ENCODE measurements at places on chromosomes 5 and 9.

- DNase-seq, result no peak
These were observed 20.3 kb downstream of the DCP2 start for GRCh38 chr5:112996830-112997374.

- peak; percentile 86 for DNase-seq
These were observed 68.6 kb upstream of the TBCA start for GRCh38 chr5:77844623-77845323.

GRCh38 chr9:13588151-13589033 is 308.9 kb upstream of the MPDZ start:
- DNase-seq, result peak; percentile 100

GRCh38 chr9:71793386-71794105 is 25.2 kb upstream of the CEMIP2 start:
- no peak for DNase-seq

- no peak for DNase-seq
These were observed 96.0 kb downstream of the ACTL7B start for GRCh38 chr9:108759835-108760234.

- DNase-seq, result no peak
These were observed 139.3 kb downstream of the PAX5 start for GRCh38 chr9:36894695-36895310.

- DNase-seq, result peak; percentile 42
These were observed 26.7 kb upstream of the CAMK4 start for GRCh38 chr5:111197523-111197922.

DNA sequence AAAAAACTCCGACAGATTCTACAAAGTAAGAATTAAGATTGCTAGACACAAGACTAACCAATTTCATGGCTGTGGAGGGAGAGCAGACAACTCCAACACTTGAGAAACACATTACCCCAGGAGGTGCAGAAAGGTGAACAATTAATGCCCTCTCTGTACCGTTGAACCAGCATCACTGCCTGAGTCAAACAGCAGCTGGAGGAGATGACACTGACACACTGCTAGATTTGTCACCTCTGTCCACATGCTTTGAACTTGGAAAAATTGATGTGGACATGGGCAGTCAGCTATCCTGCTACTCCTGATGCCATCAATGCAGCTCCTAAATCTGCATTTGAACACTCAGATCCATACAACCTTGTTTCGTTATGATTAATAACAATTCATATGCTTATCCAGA is 51.7 kb downstream of the GPBP1 start:
- no peak for DNase-seq

GRCh38 chr5:176796970-176797369 is 13.4 kb upstream of the UNC5A start:
- DNase-seq, result no peak

- DNase-seq, result peak; percentile 72
These were observed 1.4 kb downstream of the MYO10 start for GRCh38 chr5:16934677-16935153.

DNA sequence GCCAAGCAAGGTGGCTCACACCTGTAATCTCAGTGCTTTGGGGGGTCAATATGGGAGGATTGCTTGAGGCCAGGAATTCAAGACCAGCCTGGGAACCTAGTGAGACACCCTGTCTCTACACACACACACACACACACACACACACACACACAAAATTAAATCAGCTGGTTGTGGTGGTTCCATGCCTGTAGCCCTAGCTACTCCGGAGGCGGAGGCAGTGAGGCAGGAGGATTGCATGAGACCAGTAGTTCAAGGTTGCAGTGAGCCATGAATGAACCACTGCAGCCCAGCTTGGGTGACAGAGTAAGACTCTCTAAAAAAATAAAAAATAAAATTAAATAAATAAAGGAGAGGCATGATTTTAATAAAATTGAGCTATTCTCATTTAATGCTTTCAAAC is 13.1 kb downstream of the CEMIP2 start:
- DNase-seq, result no peak

DNA sequence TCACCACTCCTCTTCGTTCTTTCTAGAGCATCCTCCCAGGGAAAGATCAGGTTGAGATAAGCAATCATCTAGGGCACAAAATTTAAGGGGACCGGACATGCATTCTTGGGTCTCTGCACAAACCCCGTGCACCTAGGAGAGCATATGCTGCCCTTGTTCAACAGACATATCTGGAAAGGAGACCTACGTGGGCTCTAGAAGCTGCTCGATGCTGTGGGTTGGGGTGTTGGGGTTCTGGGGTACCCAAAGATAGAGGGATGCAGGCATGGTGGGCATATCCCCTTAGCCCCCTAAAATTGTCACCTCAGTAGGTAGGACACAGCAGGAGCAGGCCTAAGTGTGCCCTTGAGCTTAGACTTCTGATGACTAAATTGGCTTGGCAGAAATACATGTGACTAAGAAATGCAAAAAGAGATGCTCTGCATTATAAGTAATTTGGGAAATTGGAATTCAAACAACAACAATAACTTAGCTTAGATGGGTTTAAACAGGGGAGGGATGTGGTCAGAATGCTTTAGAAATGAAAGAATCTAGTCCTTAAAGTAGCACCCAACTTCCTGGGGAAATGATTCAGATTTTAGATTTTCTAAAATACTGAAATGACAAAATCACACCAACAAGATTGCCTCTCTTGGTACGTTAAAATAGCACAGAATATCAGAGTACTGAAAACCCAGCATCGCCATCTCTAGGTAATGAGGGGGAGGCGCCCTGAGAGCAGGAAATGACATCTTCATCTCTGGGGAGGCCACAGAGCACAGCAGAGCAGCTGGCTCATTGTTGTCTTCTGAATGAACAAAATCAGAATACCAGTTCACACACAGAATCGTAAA is 172.3 kb downstream of the GNA14 start:
- DNase-seq, result no peak

DNA sequence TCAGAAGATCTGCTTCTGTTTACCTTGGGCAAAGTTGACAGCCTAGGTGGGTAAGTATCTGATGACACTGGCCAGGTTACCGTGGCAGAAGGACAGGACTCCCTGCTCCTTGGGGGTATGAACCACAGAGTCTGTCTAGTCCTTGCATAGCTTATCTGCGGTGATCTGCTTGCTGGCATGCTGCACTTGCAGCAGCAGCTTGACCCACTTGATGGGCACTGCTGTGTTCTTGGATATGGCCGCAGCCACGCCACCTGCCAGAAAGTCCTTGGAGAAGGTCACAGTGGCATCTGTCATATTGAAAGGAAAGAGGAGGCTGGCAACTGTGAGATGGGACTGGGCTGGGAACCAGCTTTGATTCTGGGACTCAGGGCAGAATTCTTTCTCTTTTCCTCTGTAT is 35.9 kb upstream of the POC5 start:
- DNase-seq, result no peak

DNA sequence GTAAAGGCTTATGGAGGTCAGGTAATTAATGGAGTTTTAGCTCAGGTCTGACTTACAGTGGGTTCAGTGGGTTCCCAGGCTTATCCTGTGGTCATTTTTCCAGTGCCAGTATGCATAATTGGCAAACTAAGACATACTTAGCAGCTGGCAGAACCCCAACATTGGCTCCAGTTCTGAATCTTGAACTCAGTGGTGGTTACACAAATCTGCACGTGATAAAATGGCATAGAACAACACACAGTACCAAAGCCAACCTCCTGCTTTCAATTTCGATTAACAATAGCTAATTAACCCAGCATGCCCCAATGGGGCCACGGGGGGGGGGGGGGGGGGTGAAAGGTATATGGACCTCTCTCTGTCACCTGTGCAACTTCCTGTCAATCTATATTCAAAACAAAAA is 19.0 kb upstream of the BARX1 start:
- no peak for DNase-seq

DNA sequence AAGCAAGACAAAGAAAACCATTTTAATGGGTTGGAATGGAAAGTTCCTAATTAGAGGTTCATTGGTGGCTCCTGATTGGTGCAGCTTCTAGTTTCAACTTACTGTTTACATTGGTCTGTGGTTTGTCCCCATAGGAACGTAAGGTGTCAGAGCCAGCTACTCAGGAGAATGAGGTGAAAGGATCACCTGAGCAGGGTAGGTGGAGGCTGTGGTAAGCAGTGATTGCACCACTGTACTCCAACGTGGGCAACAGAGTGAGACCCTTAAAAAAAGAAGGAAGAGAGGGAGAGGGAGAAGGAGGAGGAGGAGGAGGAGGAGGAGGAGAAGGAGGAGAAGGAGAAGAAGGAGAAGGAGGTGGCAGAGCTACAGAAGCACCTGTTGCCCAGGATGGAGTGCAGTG is 30.4 kb downstream of the KCNIP1 start:
- DNase-seq, result no peak

GRCh38 chr9:1414711-1415131 is 364.6 kb downstream of the DMRT2 start:
- DNase-seq, result peak; percentile 62

Data from lung (tissue), 17 donors.